ENCODE measurements at places on chromosomes 3 and 15.

DNA sequence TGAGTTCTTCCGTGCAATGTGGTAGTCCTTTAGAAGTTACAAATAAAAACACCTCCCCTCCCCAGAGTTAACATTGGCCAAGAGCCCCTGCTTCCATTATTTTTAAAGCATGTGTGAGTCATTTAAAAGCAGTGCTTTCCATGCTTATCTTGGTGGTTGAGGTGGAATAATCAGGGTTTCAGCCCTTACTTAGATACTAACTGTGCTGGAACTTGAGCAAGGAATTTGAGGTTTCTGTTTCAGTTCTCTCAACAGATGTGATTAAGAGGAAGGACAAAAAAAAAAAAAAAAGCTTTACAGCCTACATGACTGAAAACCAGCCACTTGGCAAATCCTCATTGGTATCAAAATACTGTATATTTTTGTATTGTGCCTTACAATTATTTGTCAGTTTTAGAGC, 64.5 kb downstream of the CGNL1 start:
- DNase-seq, result no peak

- no peak for DNase-seq
Measured at GRCh38 chr3:127074900-127075360, 92.0 kb downstream of the PLXNA1 start.

DNA sequence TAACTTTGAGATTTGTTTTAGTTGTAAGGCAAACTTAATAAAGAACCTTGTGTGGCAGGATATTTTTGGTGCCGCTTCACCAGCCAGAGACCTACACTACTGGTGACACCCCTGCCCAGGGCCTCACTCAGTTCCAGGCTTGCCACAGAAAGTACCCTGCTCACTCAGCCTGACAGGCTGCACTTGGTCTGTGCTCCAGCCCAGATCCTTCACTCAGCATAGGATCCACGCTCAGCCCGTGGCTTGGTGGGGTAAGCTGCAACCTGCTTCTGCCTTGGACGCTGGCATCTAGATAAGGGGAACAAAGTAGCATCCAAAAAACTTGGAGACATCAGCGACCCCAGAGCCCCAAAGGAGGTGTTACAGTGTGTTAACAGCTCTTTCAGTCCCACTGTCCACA, 825.5 kb downstream of the EPHA3 start:
- DNase-seq, result no peak

DNA sequence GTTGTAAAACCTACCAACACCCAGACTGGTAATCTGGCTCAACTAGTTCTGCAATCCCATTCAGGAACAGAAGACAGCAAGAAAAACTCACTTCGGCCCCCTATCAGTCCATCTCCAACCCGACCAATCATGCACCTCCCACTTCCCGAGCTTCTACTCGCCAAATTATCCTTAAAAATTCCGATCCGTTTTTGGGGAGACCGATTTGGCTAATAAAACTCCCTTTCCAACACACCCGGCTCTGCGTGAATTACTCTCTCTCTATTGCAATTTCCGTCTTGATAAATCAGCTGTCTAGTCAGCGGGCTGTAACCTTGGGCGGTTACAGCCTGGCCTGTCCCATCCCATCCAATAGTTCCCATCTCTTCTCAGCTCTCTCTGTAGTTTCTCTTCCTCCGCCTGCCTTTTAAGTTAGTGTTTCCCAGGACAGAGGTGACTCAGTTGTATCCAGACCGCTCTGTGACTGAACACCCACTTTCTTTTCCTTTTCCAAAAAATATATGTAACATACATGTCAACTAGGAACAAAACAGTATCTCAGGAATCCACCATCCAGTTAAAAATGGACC, 780 bp upstream of the ACAD9 start:
- DNase-seq, result peak; percentile 15

GRCh38 chr15:75672646-75673425, 25.1 kb downstream of the SNX33 start:
- DNase-seq, result no peak

GRCh38 chr15:28992336-28992864, 106.6 kb downstream of the APBA2 start:
- DNase-seq, result no peak

GRCh38 chr15:48315041-48315440, 16.2 kb upstream of the DUT start:
- DNase-seq, result no peak

- DNase-seq, result no peak
Measured at GRCh38 chr3:16066545-16066944, 107.9 kb upstream of the GALNT15 start.

GRCh38 chr3:45964139-45964538, 20.9 kb downstream of the CXCR6 start:
- no peak for DNase-seq

DNA sequence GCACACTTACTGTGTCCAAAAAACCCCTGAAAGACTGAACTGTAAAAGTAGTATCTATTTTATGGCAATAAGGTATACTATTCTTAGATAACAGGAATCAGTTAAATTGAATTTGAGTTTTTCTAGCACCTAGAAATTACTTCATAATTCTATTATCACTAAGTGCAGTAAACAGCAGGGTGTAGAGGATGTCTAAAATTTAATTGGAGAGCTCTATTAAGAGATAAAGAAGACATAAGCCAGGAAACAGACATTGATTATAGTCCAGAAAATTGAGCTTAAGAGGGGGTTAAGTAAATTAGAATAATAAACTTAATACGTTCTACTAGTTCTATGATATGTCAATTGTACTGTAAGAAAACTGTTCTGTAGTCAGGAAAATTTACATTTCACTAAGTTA, 403.5 kb upstream of the CBLB start:
- DNase-seq, result no peak

GRCh38 chr3:36461597-36461996, 81.3 kb downstream of the STAC start:
- no peak for DNase-seq

- DNase-seq, result no peak
Measured at GRCh38 chr3:175240921-175241320, 381.8 kb downstream of the NAALADL2 start.

- DNase-seq, result no peak
Measured at GRCh38 chr15:51888593-51889195, 59.2 kb downstream of the TMOD3 start.

DNA sequence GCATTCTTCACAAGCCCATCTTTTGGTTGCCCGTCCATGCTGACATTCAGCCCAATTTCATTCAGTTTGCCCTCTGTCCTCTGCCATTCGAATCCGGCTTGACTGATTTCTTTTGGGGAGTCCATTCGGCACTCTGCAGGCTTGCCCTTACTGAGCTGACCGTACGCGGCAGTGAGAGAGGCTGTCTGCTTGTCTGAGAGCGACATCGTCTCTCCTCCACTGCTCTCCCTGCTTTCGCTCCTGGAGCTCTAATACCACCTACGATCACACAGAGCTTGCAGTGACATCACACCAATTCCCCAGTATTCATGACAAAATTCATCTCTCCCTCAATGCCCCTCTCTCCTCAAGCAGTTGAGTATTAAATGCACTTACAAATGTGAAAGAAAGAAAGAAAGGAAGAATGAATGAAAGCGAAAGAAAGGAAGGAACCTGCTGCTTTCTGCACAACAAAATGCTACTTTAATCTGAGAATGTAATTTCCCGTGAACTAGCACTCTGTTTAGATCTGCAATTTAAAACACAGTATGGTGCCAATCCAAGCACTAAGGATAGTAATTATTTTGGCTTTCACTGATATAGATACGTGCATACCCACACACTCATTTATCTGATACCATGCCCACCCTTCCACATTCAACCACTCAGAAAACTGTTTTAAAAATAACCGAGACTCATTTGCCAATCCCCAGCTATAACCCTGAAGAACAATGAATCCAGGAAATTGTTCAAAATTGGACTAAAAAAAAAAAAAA, 89.5 kb downstream of the DHX30 start:
- DNase-seq, result no peak

DNA sequence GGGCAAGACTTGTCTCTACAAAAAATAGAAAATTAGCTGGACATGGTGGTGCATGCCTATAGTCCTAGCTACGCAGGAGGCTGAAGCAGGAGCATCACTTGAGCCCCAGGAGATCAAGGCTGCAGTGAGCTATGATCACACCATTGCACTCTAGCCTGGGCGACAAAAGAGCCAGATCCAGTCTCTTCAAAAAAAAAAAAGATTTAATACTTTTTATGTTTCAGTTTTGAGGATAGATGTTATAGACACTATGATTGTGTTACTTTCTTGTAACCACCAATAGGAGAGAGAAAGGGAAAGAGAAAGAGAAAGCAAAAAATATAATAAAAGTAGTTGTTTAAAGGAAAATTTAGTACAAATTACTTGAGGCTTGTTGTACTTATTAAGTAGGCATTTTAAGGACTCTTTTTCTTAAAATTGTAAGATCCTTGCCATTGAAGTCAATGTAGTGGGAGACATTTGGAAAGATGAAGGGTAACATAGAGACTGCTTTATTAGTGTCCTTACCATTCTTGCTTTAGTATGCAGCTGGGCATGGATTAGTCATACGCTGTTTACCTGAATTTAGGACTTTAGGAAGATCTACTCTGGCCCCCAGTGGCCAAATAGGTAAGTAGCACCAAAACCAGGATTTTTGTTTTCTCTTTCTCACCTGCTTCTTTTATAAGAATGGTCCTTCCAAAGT, 35.1 kb upstream of the ZDHHC23 start:
- no peak for DNase-seq

- DNase-seq, result no peak
Measured at GRCh38 chr3:74415731-74416130, 198.7 kb downstream of the CNTN3 start.

DNA sequence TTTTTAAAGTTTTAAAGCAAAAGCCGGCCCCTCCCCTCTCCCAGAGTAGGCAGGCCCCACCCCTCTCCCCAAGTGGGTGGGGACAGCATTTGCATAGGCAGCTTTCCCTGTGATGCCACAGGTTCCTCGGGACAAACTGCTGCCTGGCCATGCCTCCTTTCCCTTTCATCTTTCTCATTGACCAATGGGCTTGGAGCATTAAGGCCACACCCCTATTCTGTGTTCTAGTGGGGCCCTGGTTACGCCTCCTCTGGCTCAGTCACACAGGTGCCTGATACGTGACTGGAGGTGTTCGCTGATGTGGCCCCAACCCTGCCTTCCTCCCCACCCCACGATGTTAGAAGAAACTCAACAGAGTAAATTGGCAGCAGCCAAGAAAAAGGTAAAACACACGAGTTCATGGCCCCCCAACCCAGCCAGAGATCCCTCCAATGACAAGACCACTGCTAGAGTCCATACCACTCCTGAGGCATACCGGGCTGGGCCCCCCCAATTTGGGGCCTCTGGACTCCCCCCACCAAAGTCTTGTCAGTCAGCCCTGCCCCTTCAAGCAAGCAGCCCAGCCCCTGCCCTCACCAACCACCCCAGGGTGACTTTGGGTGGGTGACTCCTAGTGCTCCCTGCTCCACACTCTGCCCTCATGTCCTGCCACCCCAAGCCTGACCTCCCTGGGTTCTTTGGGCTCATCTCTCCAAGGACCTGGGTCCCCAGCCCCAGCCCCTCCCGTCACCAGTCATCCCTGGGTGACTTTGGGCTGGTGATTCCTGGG, 62.8 kb upstream of the CSPG4 start:
- DNase-seq, result no peak

- DNase-seq, result no peak
Measured at GRCh38 chr15:55277116-55277564, 12.5 kb downstream of the RAB27A start.

DNA sequence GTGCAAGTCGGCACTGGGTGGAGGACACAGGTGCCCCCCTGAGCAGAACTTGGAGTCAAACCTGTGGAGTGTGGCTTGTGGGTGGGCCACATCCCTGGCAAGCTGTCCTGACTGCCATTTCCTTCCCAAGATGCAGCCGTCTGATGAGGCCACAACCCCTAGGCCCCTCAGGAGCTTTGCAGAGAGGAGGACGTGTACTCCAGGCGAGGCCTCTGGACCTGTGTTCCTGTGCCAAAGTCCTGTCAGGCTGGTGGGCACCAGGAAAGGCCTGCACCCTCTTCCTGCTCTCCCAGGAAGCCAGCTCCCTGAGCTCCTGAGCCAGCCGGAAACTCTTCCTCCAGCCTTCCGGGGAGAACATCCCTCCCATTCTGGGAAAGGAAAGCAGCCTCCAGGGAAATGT, 48.5 kb downstream of the CMTM6 start:
- DNase-seq, result no peak

DNA sequence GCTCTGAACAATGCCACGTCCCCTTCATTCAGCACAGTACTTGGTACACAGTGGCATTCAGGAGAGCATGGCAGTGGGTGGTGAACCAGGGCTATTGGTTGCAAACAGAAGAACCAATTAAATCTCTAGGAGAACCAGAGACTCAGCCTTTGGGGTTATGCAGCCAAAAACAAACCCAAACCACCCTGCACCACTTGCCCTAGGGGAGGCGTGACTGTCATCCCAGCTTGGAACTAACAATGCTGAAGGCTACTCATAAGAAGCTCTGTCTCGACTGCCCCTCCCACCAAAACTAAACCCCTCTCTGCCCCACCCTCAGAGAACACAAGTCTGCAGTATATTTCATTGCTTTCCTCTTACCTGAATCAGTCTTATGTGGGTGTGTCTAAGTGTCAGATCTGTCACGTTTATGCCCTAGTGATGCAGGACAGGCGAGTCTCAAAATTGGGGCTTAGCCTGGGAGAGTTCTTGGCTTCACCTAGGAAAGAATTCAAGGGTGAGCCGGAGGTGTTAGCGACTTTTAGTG, 15.2 kb upstream of the KLHL40 start:
- no peak for DNase-seq

DNA sequence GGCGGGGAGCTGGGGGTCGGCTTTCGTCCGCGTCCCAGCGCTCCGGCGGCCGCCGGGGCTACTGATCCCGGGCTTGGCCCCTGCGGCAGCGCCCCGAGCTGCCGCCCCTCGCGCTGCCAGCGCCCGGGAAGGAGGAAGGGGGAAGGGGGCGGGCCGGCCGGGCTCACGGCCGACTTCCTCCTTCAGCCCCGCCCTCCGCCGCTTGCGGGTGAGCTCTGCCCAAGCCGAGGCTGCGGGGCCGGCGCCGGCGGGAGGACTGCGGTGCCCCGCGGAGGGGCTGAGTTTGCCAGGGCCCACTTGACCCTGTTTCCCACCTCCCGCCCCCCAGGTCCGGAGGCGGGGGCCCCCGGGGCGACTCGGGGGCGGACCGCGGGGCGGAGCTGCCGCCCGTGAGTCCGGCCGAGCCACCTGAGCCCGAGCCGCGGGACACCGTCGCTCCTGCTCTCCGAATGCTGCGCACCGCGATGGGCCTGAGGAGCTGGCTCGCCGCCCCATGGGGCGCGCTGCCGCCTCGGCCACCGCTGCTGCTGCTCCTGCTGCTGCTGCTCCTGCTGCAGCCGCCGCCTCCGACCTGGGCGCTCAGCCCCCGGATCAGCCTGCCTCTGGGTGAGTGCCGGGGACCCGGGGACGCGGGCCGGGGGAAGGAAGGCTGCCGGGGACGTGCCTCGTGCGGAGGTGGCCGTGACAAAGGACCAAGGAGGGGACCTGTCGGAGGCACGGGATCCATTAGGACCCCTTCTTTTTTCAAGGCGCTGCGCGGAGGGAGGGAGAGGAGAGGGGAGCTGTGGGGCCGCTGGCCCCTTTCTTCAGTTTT, at the start of gene SEMA4B:
Gene SEMA4B, plus strand, starts transcription at position 201 of the 814 bp plus-strand sequence. Its CDS starts 249 bp downstream, at position 450.
- peak; percentile 42 for DNase-seq

GRCh38 chr15:65833501-65834205, 35.6 kb upstream of the RAB11A start:
- DNase-seq, result no peak

- no peak for DNase-seq
Measured at GRCh38 chr3:133211449-133211848, 173.3 kb downstream of the TMEM108 start.

All from activated CD4-positive, alpha-beta T cell treated with anti-CD3 and anti-CD28 coated beads, Interleukin-2, amount 50 U/mL, for 24 hours (primary cell).